Activated CD8-positive, alpha-beta memory T cell treated with anti-CD3 and anti-CD28 coated beads for 48 hours (primary cell): ENCODE measurements at places on chromosomes 7 and 10.

DNA sequence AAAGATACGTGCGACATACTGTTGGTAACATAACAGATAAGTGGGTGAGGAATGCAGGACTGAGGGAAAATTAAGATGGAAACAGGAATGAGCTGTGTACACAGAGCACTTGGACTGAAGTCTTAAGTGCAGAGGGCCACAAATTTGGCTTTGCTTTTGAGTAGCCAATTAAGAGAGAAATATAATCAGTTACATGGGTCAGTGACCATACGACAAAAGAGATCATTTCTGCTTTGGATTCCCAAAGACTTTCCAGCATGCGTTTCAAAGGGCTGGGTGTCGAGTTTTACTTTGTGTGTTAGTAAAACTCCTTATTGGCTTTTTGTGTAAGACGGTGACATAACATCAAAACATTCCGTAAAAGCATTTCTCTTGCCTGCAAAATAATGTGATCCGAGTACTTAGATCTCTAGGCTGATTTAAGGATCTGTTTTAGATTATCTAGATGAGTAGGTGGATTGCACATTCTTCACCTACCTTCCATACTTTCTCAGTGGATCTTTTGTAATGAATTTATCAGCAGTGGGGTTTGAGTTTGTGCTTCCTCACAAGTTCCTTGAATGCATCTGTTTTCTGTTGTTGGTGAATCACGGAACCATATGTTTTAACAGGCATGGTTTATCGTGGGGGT lies 7.5 kb downstream of the RABGEF1 start:
- no peak for DNase-seq

- DNase-seq, result no peak
Measured at GRCh38 chr10:74851831-74852230, 25.4 kb downstream of the KAT6B start.

GRCh38 chr10:94626476-94626875 lies 57.1 kb upstream of the CYP2C18 start:
- DNase-seq, result no peak

DNA sequence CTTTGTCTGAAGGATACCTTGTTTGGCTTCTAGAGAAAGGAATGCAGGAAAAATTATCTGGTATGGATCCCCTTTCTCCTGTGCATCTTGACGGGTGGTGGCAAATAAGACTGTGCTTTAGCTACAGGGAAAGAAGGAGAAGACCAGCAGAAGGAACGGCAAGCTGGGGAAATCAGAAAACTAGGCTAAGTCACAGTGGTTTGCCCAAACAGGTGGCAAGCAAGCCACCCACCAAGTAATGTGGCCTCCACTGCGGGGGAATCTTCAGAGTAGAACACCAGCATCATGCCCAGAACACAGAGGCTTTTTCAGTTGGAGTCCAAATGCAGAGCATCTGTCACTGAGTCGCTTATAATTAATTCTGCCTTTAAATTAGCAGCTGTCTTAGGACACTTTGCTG lies 282.8 kb downstream of the PHF14 start:
- no peak for DNase-seq

DNA sequence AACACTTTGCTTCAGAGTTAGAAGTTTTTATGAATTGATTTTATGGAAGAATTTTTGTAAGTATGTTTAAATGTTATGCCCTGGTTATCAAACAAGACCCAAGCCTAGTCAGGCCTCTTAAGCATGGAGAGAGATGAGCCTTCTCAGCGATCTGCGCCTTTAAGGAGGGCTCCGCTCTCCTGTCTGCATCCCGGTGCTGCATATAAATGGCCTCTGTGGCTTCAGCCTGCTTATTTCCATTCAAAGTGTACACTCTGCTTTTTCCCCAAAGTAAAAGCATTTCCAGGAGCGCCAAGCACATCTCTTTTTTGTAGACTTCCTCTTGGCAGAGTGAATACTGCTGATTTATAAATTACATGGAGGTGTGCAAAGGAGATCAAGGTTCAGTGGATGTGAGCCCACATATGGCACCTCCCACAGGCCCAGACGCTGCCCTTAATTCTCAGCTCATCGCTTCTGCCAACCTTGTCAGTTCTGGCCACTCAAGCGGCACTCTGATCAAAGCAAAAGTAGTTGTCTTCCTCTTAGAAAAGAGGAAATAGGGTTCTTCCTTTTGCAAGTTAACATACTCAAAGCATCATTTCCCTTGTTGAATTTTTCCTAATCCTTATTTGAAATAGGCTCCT lies 70.0 kb upstream of the SFMBT2 start:
- no peak for DNase-seq

GRCh38 chr10:339038-339391 lies 203.8 kb downstream of the ZMYND11 start:
- DNase-seq, result no peak

DNA sequence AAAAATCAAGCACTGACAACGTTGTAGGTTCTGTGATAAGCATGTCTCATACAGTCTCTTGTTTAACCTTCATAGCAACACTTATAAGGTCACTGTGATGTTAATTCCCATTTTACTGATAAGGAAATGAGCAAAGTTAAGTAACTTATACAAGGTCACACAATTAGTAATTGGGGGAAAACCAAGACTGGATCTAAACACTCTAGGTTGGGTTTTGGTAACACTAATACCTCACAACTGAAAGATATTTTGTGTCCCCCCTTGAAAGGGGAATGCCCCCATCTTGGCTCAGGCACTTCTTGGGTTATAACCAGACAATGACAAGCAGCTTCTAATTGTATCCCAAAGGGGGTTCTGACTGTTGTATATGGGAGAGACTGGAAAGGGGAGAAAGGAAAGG lies 36.0 kb upstream of the ABCB4 start:
- DNase-seq, result no peak

DNA sequence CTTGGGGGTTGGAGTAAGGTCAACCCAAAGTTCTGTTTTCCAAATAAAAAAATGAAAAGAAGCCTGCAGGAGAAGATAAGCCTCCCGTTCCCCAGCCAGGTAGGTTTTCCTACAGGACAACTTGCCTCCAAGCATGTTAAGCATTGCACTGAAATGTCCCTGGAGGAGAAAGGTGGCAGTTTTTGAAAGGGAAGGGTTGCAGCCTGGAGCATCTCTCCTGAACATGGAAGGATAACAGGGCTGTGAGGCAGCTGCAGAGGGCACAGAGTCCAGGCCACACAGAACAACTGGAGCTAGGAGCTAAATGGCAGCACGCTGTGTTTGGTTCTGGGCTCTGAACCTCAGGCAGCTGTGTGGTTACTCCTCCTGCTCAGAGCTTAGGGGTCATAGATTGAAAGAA lies 452.9 kb downstream of the TCERG1L start:
- DNase-seq, result no peak

DNA sequence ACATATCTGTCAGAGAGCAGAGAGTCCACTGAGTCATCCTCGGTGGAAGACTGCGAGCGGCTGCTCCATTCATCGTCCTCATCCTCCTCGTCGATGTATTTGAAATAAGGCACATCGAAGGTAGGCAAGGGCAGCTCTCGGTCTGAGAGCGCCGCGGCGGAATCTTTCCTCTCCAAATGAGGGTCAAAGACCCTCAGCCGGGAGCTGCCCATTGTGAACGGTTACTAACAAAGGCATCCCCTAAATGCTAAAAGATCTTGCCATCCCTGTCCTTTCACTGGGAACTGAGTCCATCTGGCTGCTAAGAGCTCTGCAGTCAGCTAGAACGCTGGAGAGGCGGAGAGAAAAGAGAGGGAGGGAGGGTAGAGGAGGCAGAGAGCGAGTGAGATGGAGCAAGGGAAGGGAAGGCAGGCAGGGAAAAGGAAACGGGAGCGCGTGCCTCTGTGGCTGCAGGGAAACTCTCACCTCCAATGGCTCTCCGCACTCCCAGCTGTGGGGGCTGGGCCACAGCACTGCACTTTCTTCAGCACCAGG lies 163.4 kb downstream of the RAPGEF5 start:
- no peak for DNase-seq

DNA sequence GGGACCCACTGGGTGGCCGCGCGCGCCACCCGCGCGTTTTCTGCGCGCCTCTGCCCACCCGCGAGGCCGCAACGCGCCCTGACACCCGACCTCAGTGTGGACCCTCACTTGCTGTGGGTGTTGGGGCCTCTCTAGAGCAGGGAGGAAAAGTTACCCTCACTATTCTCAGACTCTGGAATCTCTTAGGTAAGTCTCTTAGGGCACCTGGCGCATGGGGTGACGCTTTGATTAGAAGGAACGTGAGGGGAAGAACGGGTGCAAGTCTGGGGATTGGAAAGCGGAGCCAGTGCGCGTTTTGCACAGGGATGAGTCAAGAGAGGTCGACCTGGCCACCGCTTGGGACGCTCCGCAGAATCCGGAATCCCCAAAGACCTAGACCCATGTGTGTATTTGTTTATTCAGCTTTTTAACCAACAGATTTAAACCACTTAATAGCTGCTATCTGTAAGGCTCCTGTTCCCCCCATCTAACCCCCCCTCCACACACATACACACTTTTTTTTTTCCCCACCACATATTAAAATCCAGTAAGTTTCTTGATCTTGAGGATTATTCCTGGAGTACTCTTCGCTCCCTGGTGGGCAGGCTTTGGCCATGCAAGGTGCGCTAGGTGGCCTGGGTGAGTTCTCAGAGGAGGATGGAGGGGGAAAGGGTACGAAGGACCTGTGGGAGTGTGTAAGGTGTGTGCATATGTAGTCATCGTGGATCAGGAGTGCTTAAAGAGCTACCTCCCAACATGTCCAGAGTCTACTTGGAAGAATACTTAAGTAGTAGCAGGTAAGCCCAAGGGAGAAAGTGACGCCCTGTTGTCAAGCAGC lies 169.1 kb upstream of the PPP1R3A start:
- no peak for DNase-seq

DNA sequence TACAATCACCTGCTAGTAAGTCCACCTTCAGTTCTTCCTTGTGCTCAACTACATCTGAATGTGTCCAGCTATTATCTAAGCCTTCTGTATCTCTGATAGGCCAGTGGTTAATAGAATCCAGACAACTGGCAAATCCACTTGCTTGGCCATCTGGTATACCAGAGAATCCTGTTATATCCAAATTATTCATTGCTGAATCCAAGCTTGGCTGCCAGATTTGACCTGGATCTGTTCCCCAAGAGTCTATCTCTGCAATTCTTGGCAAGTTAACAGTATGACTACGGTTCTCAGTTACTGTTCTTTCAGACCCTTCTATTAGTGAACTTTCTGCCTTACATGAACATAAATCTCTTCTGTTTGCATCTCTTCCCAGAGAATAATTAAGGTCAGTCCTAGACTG lies 154.6 kb upstream of the TARP start:
- DNase-seq, result no peak

DNA sequence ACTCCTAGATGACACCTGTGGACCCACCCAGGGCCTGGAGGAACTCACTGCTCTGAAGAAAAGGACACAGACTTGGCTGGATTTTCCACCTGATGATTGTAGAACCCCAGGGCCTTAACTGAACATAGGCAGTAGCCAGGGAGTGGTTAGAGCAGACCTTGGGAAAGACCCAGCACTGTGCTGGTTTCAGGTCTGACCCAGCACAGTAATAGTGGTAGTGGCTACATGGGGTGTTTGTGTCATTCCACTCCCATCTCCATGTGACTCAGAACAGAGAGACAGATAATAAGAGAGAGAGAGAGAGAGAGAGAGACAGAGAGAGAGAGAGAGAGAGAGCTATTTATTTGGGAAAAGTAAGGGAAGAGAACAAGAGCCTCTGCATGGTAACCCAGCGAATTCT lies 239.1 kb upstream of the MEOX2 start:
- DNase-seq, result no peak

DNA sequence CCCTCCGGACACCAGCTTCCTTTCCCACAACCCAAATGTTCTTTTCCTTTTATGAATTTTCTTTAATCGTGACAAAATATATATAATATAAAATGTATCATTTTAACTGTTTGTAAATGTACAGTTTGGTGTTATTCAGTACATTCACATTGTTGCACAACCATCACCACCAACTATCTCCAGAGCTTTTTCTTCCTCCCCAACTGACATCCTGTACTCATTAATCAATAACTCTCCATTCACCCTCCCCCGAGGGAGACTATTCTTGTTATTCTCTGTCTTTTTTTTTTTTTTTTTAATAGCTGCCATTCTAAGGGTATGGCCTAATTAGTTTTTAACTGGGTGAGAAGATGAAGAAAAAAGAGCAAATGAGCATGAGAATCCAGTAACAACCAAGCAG lies 30.6 kb upstream of the ITGB1 start:
- DNase-seq, result no peak

DNA sequence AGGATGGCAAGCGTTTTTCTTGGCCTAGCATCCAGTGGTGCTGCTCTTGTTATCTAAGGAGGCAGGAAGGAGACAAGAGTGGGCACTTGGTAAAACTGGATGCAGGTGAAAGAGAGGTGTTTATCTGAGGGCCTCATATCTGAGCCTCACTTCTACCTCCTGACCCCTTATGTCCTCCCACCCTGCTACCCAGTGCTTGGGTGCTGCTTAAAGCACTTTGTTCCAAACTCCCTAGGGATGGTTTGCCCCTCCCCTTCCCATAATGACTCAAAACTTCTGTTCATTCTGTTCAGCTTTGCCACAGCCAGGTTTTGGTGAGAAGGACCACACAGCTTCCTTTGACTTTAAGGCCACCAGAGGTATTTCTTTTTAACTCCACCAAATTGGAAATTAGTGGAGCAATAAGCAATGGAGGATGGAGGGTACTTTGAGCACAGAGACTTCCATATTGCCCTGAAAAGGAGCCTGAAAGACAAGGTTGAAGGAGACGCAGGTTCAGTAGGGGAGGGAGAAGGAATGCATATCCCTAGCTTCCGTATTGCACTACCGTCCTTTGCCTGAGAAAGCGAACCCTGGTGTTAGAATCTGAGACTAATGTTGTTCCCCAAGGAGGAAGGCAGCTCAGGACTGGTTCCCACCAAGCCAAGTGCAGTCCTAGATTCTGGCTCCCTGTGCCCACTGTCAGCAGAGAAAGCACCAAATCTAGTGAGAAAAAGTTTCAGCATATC lies 30.1 kb downstream of the ENTPD1 start:
- DNase-seq, result no peak

- no peak for DNase-seq
Measured at GRCh38 chr7:70071766-70072165, 473.5 kb downstream of the AUTS2 start.

DNA sequence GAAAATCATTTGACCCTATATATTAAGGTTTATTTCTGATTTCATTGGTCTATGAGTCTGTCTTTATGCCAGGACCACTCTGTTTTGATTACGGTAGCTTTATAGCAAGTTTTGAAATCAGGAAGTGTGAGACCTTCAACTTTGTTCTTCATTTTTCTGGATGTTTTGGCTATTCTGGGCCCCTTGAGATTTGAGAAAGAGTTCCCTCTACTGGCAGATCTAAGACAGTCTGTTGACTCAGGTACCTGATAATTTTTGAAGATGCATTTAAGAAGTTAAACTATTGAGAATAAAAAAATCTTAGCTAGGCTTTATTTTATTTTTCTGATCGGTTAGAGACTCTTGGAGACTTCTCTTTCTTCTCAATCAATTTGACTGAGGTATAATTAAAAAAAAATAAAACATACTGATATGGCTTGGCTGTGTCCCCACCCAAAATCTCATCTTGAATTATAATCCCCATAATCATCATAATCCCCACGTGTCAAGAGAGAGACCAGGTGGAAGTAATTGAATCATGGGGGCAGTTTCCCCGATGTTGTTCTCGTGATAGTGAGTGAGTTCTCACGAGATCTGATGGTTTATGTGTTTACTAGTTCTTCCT lies 209.2 kb downstream of the SNX10 start:
- no peak for DNase-seq
